ENCODE measurements at places on chromosomes 1 and 21. TPM values are rescaled to one million over a fixed set of nuclear protein-coding genes. Genes with fewer than 3 reads are reported as not detected.

- DNase-seq, result no peak
Observed at GRCh38 chr1:149927056-149927562, 494 bp downstream of the SF3B4 start.

GRCh38 chr21:38590449-38591217 lies 92.4 kb upstream of the ERG start:
- DNase-seq, result no peak

DNA sequence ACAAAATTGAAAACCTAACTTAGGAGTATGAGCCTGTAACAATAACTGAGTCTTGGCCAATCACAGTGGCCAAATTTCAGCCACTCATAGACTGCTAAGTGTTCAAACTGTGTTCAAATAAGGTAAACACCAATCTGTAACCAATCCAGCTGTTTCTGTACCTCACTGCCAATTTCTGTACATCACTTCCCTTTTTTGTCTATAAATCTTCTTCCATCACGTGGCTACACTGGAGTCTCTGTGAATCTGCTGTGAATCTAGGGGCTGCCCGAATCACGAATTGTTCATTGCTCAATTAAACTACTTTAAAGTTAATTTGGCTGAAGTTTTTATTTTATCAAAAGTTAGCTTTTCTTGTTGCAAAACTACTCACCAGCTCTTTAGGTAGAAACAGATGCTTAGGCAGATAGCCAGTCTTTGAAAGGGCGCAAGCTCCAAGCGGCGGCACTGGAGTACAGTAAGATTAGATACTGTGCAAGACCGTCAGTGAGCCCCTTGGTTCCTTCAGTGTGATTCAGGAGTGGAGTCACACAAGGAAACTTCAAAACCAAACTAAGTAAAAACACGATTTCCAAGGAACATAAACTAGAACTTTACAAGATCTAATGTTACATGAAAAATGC lies 43.2 kb upstream of the ADGRL2 start:
- no peak for DNase-seq

- no peak for DNase-seq
Observed at GRCh38 chr1:85374160-85374559, 90.8 kb downstream of the DDAH1 start.

DNA sequence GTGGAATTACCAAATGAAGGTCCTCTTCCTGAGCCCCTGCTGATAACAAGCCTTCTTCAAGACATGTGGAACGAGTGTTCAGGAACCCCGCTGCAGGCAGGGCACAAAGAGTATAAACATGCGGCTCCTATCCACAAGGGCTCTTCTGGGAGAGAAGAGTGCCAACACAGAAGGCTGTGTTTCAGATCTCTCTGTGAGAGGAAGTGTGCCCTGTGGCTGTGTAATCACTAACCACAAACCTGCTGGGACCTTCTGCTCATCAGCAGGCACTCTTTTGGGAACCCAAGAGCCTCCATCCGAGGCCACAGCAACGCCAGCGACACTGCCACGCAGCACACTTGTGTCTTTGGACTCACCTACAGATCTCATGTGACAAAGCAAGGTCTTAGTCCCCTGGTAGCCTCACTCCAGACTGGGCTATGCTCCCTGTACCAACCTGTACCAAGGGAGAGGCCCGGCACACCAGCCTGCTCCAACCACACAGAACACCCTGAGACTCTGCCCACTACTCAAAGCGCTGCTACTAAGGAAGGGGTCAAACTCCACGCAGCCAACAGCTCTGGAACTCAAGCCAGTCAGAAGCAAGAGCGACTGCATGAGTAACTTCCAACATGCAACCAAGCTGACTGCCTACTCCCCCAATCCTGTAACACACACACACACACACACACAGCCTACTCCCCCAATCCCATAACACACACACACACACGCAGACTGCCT lies 7.8 kb downstream of the PTTG1IP start:
- DNase-seq, result no peak

The S1PR1 gene
- 33.0 TPM for total RNA-seq

The AMY1C gene
- not detected for total RNA-seq

All from lower leg skin (tissue), 4 donors.